ENCODE measurements at places on chromosomes 3 and 15.

DNA sequence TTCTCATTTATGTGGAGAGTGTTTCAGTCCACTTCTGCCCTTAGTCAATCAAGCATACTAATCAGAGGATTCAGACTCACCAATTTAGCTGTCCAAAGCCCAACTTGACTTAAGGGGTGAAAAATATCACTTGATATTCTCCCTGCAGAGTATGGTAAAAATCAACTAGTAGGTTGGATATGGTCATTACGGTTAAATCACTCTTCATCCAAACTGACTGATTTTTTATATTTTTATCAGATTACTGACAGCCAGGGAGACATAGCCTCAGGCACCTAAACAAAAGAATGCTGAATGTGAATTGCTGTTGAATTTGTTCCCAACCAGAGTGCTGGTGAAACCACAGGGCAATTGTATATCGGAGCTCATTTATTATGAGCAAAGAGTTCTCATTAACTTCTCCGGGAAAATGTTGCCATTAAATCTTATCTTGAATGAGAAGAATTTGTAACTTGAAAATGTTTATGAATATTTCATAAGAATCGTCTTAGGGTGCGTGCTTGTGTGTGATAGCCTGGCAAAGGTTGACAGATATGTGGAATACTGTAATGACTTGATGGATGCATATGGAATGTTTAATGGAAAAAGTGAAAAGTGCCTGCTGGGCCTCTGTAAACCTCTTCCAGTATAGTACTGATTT is 411.2 kb downstream of the NAALADL2 start:
- DNase-seq = peak; percentile 37

GRCh38 chr3:114441386-114441785 is 147.6 kb downstream of the TIGIT start:
- no peak for DNase-seq

DNA sequence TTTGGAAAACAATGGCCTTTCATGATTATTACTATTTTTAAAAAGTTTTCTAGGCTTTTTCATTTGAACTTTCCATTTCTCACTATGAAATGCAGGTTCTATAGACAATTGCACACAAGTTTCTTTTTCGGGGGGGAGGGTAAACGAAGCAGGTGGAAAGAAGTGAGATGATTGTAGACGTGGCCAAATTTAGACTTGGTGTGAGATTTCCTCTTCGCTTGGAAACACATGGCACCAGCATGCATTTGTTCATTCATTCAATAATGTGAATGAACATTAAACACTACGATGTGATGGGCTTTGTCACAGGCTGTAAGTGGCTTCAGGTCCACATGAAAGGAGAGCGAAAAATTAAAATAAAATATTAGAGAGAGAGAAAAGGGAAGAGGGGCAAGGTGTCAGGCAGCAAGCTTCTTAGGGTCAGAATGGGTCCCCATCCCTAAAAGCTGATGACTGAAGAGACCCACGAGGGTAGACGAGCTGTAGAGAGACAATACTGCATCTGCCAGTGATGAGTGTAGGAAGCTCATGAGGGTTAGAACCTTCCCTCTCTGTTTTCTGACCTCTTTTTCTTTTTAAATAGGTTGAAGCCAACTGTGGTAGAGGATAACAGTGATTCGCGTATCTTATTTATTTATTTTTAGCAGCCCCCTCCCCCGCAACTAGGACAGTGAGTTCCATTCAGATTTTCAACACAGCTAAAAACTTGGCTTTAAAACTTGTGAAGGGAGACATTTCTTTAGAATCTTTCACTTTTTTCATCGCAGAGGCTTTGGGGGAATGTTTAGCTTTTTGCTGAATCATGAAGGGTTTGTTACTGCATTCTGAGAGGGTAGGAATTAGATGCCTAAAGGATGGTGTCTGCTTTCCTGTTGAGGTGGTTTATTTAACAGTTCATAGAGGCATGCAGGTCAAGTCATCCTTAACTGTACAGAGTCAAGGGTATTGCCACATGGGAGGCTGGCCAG is 36.2 kb downstream of the GAP43 start:
- DNase-seq = no peak

- DNase-seq = no peak
Measured at GRCh38 chr15:83766339-83766738, 112.4 kb downstream of the ADAMTSL3 start.

- peak; percentile 30 for DNase-seq
Measured at GRCh38 chr3:16402451-16402850, 111.0 kb downstream of the RFTN1 start.

GRCh38 chr3:17355591-17355990 is 386.8 kb downstream of the TBC1D5 start:
- DNase-seq = no peak

DNA sequence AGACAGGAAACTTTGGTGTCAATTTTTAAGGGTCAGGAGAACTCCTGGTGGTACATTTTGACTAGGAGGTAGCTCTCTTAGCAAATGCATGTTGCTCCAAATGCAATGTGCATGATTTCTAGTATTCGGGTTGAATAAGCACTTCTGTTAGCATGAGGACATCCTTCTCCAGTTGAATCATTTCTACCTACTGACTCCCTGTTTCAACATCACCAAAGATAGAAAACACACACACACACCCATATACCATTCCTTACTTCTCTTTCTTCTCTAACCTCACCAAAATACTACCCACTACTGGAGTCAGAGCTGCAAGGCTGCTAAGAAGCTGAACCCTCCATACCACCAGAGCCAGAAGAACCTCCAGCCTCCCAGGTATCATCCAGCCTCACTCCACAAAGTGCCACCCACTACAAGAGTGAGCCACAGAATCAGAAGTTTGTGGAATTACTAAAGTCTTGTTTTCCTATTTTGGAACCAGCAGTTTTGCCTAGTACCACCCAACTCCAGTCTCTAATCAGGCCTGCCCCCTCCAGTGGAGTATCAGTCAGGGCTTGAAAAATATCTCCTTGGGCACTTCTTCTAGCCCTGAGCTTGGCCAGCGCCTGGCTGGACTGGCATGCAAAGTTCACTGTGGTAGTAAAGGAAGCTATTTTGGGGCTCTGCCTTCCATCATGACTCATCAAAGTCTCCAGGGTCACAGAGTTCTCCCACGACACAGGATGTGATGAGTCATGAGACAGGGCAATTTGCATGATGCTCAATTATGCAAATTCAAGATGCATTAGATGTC is 110.3 kb downstream of the CYP19A1 start:
- peak; percentile 71 for DNase-seq

- DNase-seq = no peak
Measured at GRCh38 chr3:61646851-61647525, 85.6 kb downstream of the PTPRG start.

Measured in amniotic stem cell (primary cell).